Activated T-cell treated with anti-CD3 and anti-CD28 coated beads for 4 hours (primary cell): ENCODE measurements at places on chromosomes 16 and 17.

DNA sequence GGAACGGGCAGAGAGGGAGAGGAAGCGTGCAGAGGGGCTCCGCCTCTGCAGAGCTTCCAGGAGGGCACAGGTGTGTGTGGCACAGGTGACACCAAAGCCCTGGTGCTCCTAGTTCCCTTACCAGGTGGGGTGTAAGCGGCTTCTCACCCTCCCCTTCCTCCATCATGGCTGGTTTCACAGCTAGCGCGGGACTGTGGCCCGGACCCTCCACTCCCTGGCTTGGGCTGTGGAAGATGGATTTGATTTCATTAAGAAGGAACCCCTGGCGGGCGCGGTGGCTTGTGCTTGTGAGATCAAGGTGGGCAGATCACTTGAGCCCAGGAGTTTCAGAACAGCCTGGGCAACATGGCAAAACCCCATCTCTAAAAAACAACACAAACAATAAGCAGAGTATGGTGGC, 241.2 kb upstream of the GSE1 start:
- no peak for DNase-seq

DNA sequence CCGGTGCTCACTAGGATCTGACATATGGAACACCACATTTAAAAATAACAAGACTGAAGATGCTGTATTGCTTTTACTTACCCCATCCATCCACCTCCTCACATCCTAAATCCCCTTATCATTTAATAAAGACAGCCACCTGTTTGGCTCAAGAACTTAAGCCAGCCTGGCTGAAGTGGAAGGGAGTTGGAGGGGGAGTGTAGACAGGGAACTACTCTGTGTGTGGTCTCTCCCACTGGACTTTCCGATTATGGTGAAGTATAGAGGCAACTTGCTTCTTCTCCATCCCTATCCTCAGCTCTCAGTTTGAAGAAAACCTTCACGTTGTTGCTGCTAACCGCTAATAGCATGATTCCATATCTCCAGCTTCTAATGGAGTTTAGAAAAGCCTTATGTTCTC, 313.4 kb downstream of the CDH11 start:
- DNase-seq = no peak

DNA sequence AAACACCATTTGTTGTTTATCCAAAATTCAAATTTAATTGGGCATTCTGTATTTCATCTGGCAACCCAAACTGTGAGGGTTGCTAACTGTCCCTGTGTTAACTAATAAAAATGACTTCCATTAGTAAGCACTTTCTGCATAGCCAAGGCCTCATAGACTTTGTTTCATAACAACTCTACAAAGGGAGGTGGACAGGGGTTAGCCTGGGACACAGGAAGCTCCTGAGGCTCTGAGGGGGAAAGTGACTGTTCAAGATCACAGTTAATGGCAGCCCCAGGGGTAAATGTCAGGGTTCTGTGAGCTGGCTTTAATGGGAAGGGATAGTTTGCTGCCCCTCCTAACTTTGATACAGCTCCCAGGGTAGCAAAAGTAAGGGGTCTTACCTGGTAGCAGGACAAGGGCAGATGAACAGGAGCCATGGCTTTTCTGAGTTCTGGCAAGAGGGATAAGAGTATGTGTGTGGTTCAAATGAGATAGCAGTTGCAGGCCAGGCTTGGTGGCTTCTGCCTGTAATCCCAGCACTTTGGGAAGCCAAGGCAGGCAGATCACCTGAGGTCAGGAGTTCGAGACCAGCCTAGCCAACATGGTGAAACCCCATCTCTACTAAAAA, 2.2 kb downstream of the HEATR9 start:
- DNase-seq = no peak

- no peak for DNase-seq
Observed at GRCh38 chr17:76219670-76220383, 20.5 kb downstream of the RNF157 start.

GRCh38 chr17:73307130-73307529, 4.7 kb downstream of the CDC42EP4 start:
- DNase-seq = no peak

- DNase-seq = no peak
Observed at GRCh38 chr17:69712801-69713311, 298.4 kb downstream of the MAP2K6 start.

- DNase-seq = no peak
Observed at GRCh38 chr17:39339272-39339671, 62.2 kb downstream of the FBXL20 start.
